ENCODE measurements at places on chromosomes 4 and X.

- DNase-seq: no peak
Observed at GRCh38 chrX:139787601-139788000, 79.6 kb upstream of the MCF2 start.

- no peak for DNase-seq
Observed at GRCh38 chrX:103830848-103831247, 1.2 kb downstream of the RAB9B start.

- DNase-seq: peak; percentile 99
Observed at GRCh38 chr4:76744241-76744921, 153.6 kb downstream of the SOWAHB start.

GRCh38 chr4:41620594-41621256 lies 82.8 kb downstream of the LIMCH1 start:
- no peak for DNase-seq

GRCh38 chrX:7205037-7205577 lies 57.2 kb upstream of the PUDP start:
- no peak for DNase-seq

GRCh38 chrX:19670321-19670750 lies 155.0 kb upstream of the MAP3K15 start:
- peak; percentile 35 for DNase-seq

- DNase-seq: no peak
Observed at GRCh38 chr4:154454710-154455109, 36.9 kb downstream of the DCHS2 start.

DNA sequence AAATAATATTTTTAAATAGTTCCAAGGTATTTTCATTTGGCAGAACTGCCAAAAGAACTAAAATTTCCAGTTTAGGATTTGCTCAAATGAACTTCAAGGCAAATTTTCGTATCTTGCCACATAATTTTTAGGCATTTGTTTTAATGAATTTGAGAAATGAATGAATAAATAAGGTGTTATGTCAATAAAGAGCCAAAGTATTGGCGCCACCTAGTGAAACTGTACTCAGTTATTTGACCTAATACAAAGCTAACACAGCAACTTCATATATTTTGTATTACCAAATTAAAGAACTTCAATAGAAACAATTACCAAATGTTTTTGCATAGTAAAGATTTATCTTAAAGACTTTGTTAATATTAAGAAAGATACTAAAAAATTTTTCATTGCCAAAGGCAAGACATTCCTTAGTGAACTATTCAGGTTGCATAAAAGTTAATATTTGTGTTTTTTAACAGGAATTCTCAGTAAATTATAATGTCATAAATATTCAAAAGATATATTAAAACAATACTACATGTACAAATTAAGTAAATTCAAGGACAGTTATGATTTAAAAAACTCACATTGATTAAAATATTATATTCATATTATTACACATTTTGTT lies 50.3 kb downstream of the STPG2 start:
- peak; percentile 2 for DNase-seq

GRCh38 chrX:2960861-2961515 lies 31.8 kb upstream of the ARSD start:
- DNase-seq: no peak

DNA sequence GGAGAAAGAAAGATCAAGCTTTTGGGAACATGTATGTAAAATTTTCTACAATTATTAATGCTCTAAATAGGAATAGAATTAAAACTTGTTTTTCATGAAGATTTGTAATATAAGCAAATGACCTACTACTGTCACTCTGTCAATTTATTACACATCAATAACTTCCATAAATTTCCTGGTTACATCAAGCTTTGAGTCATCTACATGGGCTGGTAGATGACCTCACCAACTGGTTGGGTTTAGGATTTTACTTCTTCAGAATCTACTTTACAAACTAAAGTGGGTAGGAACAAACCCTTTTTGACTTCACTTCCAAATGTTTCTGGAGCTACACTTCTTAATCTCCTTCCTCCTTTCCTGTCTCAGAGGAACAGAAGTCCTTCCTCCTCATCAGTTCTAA lies 12.0 kb upstream of the LRAT start:
- DNase-seq: no peak

DNA sequence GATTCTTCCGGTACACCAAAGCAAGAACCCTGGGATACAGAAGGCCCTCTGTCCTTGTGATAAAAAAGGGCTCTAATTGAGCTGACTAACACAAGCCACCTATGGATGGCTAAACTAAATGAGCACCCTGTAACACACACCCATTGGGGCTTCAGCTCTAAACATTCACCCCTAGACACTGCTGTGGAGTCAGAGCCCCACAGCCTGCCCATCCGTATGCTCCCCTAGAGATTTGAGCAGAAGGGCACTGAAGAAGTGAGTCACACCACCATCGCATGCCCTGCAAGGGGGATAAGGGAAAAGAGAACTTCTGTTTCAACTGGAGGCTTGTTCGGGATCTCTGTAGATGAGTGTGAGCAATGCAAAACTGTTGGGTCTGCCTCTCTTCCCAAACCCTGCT lies 545.2 kb downstream of the KCTD8 start:
- DNase-seq: no peak

GRCh38 chrX:132819711-132820264 lies 138.6 kb downstream of the HS6ST2 start:
- DNase-seq: no peak

- no peak for DNase-seq
Observed at GRCh38 chr4:1480720-1481119, 74.5 kb upstream of the NKX1-1 start.

DNA sequence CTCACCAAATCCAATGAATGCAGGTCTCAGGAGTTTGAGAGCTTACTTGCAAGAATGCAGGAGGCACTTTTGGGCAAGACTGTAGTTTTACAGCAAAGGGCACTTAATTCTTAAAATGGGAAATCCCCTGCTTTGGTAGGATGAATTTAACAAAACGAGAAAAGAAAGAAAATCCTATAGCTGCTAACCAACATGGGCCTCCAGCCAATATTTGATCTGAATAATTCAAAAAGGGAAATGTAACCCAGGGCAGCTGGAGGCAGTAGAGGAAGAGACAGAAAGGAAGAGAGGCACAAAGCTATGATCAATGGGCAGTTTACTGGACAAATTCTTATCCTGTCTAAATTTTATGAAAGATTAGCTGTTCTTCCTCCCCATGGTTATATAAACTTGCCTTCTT lies 142.3 kb downstream of the SH3KBP1 start:
- DNase-seq: no peak

DNA sequence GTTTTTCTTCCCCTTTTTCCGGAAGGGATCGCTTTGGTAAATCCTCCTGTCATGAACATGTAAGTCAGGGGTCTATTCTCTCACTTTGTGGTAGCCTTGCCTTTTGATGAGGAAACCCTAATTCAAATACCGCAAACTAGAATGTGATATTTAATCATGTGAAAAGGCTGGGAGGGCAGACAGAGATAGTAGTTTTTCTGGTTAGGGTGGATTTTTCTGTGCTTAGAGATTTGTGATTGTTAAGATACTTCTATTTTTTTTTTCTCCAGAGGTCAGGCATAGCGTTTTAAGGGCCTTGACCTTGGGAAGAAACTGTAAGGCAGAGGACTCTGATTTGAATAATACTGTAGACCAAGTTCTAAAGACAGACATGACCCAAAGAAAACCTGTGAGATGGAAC lies 41.8 kb upstream of the PACRGL start:
- no peak for DNase-seq

DNA sequence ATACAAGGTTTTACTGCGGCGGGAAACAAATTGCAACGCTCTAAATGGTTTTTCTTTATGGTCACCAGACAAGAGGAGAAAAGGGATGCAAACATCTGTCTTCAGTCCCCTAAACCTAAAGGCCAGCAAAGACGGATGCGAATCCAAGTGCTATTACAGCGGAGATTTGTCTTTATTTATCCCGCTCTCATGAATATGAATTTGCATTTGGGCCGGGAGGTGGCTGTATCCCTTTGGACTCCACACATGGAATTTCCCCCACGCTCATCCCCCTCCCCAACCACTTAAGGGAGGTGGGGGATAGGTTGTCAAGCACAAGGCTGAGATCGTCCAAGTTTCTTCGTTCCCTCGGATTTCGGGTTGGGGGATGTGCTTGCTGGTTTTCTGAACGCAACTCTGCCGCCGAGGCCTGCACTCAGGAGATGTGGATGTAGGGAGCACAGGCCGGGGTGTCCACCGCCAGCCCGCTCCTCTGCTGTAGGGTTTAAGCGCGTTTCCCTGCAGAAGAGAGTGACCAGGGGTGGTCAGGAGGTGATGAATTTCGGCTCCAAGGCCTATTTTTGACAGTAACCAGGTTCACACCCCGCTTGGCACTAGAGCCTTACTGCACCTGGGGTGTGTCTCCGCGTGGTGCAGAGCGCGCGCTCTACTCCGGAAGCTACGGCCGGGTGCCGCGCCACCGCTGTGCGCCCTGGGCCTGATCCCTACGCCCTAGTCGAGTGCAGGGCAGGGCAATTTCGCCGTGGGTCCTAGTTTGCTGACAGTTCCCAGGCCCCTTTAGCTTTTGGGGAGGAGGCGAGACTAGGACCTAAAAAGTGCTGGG lies 2.3 kb upstream of the PHOX2B start:
- no peak for DNase-seq

- no peak for DNase-seq
Observed at GRCh38 chr4:186780291-186781031, 56.8 kb upstream of the FAT1 start.

DNA sequence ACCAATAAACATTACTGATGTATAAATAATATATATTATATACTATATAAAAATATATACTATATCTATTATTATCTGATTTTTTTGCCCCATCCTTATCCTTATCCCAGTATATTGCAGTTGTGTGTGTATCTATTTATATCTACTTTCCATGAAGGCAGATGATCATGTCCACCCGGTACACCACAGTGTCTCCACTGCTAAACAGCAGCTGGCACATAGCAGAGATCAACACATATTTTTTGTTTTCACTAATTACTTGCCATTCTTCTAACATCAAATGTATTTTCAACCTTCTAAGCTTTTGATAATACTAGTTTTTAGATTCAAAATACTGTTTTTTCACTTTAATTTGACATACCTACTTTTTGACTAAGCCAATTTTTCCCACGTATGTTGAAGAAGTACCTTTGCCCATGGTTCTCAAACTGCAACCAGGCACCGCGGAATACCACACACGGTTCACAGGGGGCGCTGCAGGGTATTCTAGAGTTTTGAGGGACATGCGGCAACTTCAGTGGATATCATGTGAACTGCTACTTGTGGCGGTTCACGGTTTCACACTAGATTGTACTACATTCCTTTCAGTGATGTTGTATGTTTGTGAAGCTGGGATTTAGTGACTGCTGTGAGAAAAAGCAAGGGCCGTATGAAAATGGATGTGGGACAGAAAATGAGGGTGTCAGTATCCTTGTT lies 182.5 kb upstream of the NPY2R start:
- DNase-seq: peak; percentile 15

GRCh38 chr4:15925830-15926229 lies 12.7 kb downstream of the FGFBP1 start:
- no peak for DNase-seq

- DNase-seq: peak; percentile 59
Observed at GRCh38 chr4:15396157-15396800, 31.6 kb upstream of the C1QTNF7 start.

- peak; percentile 50 for DNase-seq
Observed at GRCh38 chrX:136310411-136310810, 9.6 kb downstream of the ADGRG4 start.
